Amniotic epithelial cell (primary cell): ENCODE measurements at places on chromosomes 3 and 15.

DNA sequence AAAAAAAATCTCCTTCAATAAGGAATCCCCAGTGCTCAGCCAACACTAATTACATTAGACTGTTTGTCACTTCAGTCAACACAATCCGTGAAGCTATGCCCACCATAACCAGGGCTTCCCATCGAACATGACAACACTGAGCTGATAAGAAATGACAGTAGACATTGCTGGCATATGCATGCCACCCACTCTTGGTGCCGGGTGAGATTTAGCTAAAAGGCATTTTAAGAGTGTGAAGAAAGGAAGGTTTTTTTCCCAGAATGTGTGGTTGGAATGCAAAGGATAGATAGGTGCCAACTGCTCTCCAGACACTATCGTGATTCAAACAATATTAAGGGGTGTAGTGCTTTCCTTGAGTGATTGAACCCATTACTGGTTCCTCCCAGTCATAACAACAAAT is 344.0 kb upstream of the LMCD1 start:
- DNase-seq = no peak

- peak; percentile 80 for DNase-seq
These were observed 7.2 kb downstream of the PLA1A start for GRCh38 chr3:119604878-119605277.

DNA sequence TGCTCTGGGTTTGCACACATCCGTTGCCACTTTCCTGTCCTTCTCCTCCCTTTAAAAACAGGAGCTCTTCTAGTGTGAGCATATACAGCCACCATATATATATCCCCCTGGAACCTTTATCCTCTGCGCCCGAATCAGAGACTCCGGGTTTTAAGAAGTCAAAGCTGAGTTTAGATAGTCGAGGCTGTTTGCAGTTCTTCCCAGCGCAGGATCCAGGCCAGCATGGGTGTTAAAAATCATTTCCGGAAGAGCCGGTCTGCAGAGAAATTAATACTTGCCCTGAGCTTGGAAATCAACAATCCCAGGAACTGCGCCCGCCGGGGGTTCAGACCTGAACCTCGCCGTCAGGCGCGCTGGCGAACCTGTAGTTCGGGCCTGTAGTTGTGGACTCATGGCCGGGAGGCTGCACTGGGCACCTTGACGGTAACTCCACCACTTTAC is 2.3 kb downstream of the SHOX2 start:
- DNase-seq = no peak

- no peak for DNase-seq
These were observed 731.0 kb downstream of the ZNF385D start for GRCh38 chr3:21020043-21020442.

GRCh38 chr15:89665449-89666181 is 10.3 kb upstream of the KIF7 start:
- DNase-seq = peak; percentile 47

DNA sequence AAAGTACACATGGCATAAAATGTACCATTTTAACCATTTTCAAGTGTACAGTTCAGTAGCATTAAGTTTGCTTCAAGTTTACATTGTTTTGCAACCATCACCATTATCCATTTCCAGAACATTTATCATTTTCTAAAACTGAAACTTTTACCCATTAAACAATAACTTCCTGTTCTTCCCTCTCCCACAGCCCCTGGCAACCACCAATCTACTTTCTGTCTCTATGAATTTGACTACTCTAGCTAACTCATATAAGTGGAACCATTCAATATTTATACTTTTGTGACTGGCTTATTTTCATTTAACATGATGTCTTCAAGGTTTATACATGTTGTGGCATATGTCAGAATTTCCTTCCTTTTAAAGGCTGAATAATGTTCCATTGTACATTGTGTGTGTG is 19.9 kb downstream of the TMEM62 start:
- no peak for DNase-seq

GRCh38 chr15:50067254-50067653 is 51.8 kb downstream of the ATP8B4 start:
- DNase-seq = no peak

- peak; percentile 49 for DNase-seq
These were observed 37.4 kb downstream of the ZNF860 start for GRCh38 chr3:32018757-32019564.
